ENCODE measurements at places on chromosomes 12 and 14.

DNA sequence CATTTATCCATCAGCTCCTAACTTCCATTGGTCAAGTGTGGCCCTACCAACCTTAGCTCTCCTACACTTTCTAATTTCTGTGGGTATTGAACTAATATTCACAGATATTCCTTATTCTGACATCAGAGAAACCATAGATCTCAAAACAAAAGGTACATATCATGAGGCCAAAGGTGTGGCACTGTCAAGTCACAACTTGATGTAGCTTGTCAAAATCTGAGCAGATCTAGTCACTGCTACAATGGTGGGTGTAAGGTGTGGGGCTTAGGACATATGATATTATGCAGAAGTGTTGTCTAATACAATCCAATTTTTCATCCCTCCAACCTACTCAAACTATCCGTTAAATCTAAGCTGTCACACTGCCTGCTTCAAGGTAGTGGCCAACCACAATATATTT, 114.0 kb upstream of the FAR2 start:
- no peak for DNase-seq

DNA sequence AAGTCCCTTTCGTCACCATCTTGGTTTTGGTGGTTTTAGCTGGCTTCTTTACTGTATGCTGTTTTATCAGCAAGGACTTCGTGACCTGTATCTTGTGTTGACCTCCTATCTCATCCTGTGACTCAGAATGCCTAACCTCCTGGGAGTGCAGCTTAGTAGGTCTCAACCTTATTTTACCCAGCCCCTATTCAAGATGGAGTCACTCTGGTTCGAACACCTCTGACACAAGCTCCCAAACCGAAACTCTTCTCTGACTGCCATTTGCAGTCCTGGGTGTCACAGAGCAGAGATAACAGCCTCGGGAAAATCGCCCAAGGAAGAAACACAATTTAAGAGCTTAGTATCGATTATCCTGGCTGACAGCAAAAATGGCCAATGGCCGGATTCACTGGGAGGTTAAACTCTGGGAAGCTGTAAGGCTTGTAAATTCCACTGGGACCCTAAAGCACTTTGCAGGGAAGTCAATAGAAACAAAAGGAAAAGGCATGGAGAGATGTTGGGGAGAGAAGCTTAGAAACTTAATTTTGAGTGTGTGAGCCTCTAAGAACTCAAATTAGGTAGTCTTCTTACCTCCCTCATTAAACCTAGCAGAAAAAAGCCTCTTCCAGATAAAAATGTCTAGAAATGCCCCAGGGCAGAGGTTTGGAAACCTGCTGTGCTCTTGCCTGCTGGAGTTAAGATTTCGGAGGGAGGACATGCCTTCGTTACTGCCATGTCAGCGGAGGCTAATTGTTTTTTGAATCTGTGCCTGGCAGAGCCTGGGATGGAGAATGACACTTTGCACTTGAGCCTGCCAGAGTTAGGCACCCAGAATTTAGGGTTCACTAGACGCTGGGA, 56.5 kb upstream of the RPH3A start:
- no peak for DNase-seq

GRCh38 chr12:27999521-27999920, 27.0 kb upstream of the PTHLH start:
- no peak for DNase-seq

DNA sequence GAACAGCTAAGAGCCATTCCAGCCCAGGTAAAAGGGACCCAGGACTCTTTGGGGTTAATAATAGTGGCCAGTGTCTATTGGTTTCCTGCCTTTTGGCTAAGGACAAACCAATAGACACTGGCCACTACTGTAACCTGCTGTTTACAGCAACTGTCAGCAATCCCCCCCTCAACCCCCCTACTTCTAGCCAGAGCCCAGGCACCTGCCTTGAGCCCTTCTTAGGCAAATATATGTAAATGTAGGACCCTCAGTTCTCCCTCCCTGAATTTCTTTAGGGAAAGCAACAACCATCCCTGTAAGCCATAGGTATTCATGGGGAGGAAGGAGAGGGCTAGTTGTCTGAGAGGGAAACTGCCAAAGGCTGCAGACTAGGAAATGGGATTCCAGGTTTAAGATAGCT, 22.3 kb downstream of the HOXC4 start:
- DNase-seq, result no peak

DNA sequence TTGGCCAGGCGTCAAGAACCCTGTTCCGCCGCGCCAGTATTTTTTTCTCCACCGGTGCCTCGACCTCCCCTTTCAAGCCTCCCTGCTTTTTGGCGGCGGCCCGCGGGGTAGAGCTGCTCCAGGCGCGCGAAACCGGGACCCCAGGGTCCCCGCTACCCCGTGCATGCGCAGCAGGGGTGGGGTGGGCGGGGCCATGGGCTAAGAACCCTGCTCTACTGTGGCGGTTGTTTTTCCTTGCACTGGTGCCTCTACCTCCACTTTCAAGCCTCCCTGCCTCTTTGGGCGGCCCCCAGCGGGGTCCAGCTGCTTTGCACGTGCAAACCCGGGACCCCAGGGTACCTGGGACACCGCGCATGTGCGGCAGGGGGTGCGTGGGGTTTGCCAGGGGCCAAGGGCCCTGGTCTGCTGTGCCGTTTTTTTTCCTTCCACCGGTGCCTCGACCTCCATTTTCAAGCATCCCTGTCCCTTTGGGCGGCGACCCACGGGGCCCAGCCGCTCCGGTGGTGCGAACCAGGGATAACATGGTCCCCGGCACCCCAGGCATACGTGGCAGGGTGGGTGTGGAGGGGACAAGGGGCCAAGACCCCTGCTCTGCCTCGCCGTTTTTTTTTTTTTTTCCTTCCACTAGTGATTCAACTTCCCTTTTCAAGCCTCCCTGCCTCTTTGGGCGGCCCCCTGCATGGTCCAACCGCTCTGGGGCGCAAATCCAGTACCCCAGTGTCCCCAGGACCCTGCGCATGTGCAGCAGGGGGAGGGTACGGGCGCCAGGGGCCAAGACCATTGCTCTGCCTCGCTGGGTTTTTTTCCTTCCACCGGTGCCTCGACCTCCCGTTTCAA, 326.8 kb downstream of the ALG10 start:
- no peak for DNase-seq

DNA sequence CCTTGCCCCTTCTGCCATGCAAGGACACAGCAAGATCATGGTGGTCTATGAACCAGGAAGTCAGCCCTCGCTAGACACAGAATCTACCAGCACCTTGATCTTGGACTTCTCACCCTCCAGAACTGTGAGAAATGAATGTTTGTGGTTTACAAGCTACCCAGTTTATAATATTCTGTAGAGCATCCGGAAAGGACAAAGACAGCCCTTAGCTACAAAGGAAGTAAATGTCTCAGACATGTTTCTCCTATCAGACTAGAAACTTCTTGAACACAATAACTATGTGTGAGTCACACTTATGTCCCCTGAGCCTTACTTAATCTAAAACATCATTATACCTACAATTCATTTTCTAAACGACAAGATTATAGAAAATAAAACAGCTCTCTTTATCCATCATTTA, 176.7 kb downstream of the KLHL28 start:
- peak; percentile 3 for DNase-seq

DNA sequence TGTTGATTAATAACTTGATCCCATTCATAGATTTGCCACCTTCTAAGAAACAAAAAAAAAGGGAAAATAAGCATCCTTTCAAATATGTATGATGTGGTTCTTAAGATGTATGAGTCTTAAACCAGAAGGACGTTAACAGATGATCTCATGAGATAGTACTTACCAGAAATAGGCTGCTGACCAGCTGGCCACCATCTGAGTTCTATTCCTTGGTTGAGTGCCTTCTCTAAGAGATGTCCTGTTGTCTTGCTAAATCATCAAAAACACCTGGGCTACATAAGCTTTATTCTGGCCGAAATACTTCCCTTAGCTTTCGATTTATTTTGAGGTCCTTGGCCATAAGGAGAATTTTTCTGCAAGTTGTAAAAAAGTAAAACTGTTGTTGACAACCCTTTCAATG, 55.6 kb downstream of the GPR65 start:
- DNase-seq, result no peak

DNA sequence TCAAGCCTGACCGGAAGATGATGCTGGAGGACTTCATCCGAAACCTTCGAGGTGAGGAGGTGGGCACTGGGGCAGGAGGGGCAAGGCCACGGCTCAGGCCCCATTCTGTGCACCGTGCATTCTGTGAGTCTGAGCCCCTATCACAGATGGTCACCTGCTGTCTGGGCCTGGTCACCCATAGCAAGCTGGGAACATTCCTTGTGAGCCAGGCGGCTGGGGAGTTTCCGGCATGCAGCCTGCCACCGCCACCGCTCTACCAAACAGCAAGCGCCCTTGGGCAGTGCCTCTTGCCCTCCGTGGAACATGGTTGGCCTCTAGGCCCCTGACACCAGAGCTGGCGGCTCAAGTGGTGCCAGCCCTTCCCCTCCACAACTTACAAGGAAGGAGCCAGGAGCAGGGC, 56.3 kb downstream of the SLC6A12 start:
- no peak for DNase-seq

- no peak for DNase-seq
Observed at GRCh38 chr12:22271023-22271422, 63.5 kb downstream of the ST8SIA1 start.

DNA sequence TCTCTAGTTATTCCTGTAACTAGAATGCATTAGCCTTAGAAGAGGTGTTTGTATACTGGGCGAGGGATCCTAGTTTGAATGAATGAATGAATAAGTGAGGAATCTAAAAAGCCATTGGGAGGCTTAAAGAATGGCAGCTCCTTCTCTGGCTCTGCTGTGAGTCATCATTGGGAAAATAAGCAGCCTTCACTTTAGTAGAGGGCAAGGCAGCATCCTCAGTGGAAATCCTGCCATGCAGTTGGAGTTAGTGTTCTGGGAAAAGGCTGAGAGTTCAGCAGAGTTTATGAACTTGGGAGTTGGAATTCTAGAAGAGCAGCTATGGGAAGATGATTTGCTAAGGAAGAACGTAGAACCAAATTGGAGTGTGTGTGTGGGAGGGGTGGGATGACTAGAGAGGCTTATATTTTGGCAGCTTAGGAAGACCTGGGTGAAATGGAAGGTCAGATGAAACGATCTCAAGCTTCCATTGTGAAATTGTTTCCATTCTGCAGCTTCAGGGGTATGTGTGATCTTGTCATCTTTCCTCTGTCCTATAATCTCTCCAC, 120.8 kb downstream of the PTCSC3 start:
- DNase-seq, result no peak

GRCh38 chr12:52053536-52054209, 2.4 kb downstream of the NR4A1 start:
- DNase-seq, result no peak

DNA sequence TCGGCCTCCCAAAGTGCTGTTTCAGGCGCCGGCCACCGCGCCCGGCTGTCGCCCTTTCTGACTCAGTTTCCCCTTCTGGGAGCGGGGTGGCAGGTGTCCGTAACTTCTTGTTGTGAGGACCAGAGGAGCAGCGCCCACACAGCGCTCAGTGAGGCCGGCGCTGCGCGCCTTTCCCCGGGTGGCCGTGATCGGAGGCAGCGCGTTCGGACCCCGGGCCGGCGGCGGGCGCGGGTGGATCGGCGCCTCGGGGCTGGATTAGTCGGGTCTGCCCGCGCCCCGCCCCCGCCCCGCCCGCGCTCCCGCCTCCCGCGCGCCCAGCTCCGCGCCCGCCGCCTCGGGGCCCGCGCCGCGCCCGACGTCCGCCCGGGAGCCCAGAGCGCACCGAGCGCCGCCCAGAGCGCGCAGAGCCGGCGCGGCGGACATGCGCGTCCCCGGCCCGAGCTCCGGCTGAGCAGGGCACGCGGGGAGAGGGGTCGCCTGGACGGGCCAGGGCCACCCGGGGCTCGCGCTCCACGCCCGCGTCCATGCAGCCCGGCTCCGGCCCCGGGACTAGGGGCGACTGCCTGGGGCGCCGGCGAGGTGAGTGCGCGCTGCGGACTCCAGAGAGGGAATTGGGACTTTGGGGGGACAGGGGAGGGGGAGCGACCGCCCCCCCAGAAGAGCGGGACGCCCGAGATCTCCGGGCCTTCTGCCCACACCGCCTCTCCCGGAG, 50.6 kb downstream of the LRCOL1 start:
- DNase-seq, result peak; percentile 52

DNA sequence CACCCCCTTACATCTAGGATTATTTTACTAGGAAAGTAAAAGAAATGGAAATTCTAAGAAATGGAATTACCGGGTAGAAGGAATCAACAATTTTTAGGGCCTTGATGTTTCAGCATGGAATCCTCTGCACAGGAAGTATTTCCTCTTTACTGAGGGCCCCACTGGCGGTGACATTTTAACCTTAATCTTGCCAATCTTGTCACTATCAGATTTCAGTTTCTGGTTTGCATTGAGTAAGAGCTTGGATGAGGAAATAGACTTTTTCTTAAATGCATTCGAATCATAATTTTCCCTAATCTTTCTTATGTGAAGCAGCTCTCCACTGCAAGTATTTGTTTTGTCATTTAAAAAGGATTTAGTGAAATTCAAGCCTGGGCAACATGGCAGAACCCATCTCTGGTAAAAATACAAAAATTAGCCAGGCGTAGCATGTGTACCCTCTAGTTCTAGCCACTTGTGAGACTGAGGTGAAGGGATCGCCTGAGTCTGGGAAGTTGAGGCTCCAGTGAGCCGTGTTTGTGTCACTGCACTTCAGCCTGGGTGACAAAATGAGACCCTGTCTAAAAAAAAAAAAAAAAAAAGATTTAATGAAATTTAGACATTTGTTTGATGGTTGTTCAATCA, 40.7 kb downstream of the TPCN1 start:
- no peak for DNase-seq

GRCh38 chr12:17352164-17352563, 737.8 kb downstream of the RERGL start:
- no peak for DNase-seq

- no peak for DNase-seq
Observed at GRCh38 chr14:75648066-75648838, 12.4 kb downstream of the ERG28 start.

DNA sequence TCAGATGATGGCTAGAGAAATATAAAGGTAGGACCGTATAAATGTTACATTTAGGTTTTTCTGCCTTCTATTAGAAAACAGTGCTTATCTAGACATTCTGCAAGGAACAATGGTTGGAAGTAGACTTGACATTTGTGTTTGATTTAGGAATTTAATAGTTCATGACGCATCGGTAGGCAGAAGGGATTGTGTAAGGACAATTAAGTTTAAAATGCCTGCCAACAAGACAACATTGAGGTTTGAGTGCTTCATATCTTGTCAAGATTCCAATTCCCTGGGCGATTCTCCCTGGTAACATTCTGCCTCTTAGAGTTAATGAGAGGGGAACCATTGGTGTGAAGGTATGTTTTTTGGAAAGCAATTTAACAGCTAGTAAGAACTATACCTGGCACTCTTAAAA, 186.8 kb upstream of the RBM19 start:
- DNase-seq, result no peak

GRCh38 chr14:68741839-68742470, 50.9 kb downstream of the ZFP36L1 start:
- DNase-seq, result no peak

All from SK-MEL-5 (cell line).